Stimulated activated naive CD8-positive, alpha-beta T cell treated with anti-CD3 and anti-CD28 coated beads, Interleukin-15, Interleukin-2, amounts not matched to agents 100 U/mL and 50 U/mL, for 24 hours (primary cell): ENCODE measurements at places on chromosomes 3 and 15.

DNA sequence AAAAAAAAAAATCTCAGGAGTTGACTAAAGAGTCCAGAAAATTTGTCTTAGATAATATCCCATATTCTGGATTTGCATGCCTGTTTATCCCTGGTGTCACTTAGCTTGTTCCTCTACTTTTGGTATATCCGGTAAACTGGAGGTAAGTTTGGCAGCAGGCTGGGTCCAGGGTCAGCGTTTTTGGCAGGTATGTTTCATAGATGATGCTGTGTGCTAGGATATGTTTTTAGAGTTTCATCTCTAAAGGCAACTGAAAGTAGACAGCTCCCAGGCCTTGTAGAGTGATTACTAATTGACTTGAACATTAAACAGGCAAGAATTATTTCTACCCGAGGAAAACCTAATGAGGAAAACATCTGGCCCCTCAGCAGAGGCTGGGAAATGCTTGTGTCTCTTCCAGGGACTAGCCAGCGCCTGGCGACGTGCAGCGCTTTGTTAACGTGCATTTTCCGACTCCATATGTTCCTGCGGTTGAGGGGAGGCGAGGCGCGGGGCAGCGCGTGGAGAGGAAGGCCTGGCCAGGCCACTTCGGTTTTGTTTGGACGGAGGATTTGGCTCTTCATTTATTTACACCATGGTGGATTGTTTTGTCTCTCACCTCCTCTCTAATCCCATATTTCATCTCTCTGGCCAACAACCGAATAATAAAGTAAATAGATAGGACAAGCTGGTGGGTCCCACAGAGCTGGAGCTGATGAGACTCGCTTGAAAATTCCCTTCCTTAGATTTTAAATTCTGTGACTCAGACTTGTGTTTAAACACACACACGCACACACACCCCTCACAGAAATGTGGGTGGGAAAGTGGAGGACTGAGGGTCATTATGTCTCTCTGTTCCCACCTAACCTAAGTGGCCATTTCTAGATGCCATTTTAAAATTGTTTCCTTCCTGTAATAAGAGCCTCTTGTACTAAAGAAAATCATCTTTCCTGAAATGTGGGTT is 65.3 kb downstream of the ASB7 start:
- no peak for DNase-seq

DNA sequence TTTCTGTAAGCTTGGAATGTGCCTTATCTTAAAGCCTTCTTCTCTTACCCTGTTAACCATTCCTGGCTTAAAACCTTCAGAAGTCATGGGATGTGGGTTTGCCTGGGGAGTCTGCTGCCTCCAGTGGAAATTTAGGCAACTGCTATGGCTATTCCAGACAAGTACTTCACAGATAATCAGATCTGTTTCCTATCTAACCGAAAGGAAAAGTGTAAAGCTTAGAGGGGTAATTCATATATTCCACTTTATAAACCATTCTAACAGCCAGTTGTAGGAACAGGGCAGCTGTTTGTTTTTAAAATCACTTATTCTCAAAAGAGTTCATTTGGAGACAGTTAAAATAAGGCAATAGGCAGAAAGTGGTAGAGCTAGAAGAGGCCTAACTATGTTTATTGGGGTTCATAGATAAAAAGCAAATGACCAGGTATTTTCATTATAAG is 219.9 kb downstream of the TCF12 start:
- no peak for DNase-seq

GRCh38 chr3:30289324-30289723 is 317.1 kb upstream of the TGFBR2 start:
- DNase-seq: no peak

DNA sequence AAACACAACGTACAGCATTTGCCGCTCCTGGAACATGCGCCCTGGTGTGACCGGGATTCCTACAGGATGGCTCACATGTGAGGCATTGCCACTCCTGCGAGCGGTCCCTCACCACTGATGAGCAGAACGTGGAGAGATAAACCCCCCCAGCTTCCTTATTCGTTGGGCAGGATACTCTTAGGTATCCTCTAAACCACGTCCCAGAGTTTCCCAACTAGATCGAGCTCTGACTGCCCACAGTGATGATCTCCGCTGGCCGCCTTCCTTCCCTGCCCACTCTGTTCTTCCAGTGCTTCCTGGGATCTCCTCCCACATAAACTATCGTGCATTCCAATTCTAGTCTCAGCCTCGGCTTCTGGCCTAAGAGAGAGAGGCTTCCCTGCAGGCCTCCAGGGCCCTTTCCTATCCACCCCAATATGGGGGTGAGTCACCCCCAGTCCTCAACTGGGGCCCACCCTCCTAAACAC is 91.8 kb downstream of the TOP2B start:
- DNase-seq: no peak

GRCh38 chr3:172604895-172605646 is 81.8 kb upstream of the TNFSF10 start:
- no peak for DNase-seq

- no peak for DNase-seq
Measured at GRCh38 chr15:38863381-38863780, 298.8 kb upstream of the RASGRP1 start.
